ENCODE measurements at places on chromosomes 7 and 10.

DNA sequence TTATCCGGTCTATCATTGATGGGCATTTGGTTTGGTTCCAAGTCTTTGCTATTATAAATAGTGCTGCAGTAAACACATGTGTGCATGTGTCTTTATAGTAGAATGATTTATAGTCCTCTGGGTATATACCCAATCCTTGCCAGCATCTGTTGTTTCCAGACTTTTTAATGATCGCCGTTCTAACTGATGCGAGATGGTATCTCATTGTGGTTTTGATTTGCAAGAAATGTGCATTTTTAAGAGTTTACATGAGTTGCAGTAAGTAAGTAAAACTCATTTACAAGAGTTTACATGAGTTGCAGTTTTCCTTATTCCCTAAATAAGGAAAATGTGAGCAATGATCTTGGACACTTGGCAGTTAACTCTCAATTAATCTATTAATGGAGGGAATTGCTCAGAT lies 312.1 kb downstream of the LHFPL3 start:
- DNase-seq = no peak

DNA sequence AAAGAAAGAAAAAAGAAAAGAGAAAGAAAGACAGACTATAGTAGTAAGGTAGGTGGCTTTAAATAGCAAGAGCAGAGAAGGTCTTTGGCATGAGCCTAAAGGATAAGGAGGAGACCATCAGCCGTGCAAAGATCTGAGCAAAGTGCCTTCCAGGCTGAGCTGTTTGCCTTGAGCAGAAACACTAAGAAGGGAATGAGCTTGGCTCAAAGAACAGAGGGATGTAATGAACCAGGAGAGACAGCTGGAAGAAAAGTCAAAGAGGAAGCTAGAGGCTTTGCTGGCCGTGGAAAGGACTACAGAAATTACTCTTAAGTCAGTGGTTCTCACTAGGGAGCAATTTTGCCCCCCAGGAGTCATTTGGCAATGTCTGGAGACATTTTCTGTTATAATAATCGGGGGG lies 228.6 kb downstream of the FGFR2 start:
- no peak for DNase-seq

DNA sequence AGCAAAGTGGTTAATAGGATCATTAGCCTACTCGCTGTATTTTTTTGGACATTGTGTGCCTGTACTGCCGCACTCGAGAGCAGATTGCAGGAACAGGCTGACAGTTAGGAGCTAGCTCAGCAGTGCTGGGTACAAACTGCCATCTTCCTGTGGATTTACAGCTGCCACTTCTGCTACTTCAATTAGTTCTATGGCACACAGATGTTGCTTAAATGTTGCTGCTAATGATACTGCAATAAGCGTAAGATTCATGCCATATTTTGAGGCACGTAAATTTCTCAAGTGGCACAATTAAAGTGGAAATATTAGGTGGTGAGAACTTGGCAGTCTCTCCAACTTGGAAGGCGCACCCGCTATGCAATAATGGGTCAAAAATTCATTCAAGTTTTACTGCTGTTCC lies 171.9 kb downstream of the EBF3 start:
- DNase-seq = no peak

DNA sequence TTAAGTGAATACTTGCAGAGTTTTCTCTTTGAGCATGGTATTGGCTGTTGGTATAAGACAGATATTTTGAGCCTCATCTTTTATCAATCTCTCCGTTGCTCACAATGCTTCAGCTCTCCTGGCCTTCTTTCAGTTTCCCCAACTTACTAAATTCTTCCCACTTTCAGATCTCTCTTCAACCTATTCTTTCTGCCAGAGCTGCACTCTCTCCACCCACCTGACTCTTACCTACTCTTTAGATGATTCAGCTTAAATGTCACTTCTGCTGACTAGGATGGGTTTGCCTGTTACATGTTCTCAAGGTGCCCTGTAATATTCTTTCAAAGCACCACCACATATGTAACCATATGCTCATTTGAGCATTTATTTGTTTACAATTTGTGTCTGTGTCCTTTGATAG lies 1.6 kb downstream of the EXOSC1 start:
- no peak for DNase-seq

DNA sequence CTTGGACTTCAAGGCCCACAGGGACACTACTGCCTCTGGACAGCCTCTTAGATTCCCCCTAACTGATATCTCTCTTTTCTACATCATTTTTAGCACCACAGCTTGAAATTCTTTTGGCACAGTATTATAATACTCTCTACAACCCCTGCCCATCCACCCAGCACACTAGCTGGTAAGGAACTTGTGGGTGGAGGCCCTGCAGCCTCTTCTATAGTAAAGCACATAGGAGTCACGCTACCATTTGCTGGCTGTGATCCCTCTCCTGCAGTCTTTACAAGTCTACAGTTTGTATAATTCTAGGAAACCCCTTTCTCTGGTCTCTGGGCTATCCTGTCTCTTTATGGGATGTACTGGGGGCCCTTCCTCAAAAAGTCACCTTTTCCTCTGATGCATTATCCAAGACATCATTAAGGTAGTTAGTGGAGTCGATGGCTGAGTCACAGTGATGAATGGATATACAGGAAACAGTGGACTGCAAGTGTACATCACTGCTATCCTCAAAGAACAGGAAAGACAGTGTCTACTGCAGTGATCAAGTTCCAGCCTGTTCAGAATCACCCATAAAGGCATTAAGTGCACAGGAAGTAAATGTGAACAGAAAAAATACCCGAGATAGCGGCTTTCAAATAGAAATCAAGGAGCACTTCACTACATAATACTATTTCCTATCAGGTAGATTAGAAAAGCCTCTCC lies 54.4 kb downstream of the STK17A start:
- DNase-seq = no peak

DNA sequence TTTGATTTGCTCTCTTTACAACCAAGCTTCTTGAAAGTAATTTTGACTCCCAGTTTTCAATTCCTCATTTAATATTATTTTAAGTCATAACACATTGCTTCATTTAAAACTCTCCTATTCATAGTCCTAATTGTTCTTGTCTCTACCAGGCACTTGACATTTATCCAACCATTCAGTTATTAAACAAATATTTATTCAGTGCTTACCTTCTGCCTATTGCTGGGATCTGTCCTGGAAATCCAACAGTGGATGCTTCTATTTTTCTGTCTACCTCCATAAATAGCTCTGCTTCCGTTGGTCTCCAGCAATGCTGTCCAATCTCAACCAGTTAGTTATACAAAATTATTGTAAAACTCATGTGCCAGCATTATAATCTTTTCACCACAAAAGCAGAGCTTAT lies 615.1 kb downstream of the ZWINT start:
- no peak for DNase-seq

GRCh38 chr7:138749960-138750359 lies 47.8 kb upstream of the TMEM213 start:
- no peak for DNase-seq

- DNase-seq = no peak
Observed at GRCh38 chr7:26777385-26777784, 87.0 kb downstream of the SKAP2 start.

GRCh38 chr7:48964074-48964473 lies 39.7 kb downstream of the CDC14C start:
- DNase-seq = no peak

DNA sequence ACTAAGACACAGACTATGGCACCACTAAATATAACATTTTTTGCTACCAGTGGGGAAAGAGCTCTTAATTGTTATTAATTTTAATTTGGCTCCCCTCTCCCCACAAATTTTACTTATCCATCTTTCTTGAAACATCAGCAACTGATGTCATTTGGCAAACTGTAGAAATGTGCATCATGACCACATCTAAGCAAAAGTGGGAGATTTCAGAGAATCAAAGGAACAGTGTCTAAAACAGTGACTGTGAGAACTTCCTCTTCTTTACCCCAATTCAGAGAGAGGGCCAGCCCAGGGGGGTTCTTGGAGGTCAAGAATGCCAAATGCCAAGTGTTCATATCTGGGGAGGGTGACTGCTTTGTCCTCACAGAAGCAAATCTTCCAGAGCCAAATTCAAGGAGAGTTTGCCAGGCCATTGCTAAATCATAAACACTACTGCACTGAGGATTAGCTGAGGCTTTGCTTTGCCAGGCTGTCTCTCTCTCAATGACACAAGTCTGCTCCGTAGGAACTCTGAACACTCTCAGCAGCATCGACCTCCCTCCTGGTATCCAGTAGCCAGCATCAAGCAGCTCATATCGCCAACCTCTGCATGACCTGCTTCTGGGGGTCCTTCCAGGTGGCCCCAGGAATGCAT lies 65.6 kb downstream of the ITIH5 start:
- DNase-seq = no peak

DNA sequence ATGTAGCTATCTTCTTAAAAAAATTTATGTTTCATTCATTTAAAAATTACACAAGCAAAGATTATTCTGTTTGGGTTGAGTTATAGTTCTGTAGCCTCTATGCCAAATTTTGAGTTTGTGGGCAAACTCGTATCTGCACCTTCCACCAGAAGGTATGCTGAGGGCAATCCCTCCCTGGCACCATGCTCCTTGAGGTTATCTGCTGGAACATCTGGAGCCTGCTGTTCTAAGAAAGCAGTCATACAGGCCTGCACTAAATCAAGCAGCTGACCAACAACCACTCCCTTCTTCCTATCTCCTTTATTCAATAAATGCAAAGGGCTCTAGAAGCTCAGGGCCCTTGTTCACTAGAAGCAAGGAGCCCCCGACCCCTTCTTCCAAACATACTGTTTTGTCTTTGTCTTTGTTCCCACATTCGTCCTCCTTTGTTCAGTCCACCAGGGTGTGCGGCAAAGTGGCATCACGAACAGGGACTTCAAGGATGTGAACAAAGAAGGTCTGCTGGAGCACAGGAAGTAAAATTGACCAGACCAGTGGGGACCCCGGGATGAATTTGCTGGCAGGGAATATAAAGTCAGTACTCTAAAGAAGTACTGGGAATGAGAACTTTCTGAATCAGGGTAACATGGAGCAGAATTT lies 36.4 kb downstream of the OR13A1 start:
- DNase-seq = no peak

DNA sequence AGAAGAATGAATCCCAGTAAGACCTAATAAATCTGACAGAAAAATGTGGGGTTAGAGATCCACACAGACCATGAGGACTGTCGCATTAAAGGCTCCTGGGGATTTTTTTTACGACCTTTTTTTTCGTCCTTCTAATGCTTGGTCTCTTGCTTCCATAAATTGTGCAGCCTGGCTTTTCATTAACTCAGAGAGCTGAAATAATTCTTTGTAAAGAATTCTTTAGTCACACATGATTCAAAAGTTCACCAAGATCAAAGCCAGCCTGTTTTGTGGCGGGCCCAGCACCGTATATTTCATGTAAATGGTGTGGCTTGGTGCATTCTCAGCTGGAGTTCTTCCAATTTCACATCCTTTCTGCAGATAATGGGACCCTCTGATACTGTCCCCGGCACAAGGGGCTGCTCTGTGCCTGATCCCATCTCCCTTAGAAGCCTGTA lies 206.6 kb upstream of the BMPER start:
- DNase-seq = no peak
